ENCODE measurements at places on chromosomes 11 and 22.

GRCh38 chr22:18091916-18092526 lies 14.2 kb downstream of the PEX26 start:
- DNase-seq = no peak

DNA sequence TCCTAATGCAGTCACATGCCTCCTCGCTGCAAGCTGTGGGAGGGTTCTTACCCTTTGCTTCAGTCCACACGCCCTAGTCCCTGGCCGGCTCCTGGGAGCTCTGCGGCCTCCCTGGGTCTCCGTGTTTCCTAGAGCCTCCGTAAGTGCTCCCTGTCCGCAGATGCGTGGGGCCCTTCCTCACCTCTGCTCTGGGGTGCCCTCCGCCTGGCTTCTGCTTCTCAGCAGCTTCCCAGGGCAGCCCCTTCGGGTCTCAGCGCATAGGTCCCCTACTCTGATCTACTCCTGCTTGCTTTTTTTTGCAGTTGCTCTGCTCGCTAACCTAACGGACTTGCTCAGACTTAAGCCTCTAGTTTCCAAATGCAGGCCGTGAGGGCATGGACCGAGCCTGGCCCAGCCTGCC lies 22.4 kb downstream of the CAPN1 start:
- no peak for DNase-seq

- DNase-seq = no peak
These were observed 18.4 kb upstream of the TLCD5 start for GRCh38 chr11:120306519-120307242.

DNA sequence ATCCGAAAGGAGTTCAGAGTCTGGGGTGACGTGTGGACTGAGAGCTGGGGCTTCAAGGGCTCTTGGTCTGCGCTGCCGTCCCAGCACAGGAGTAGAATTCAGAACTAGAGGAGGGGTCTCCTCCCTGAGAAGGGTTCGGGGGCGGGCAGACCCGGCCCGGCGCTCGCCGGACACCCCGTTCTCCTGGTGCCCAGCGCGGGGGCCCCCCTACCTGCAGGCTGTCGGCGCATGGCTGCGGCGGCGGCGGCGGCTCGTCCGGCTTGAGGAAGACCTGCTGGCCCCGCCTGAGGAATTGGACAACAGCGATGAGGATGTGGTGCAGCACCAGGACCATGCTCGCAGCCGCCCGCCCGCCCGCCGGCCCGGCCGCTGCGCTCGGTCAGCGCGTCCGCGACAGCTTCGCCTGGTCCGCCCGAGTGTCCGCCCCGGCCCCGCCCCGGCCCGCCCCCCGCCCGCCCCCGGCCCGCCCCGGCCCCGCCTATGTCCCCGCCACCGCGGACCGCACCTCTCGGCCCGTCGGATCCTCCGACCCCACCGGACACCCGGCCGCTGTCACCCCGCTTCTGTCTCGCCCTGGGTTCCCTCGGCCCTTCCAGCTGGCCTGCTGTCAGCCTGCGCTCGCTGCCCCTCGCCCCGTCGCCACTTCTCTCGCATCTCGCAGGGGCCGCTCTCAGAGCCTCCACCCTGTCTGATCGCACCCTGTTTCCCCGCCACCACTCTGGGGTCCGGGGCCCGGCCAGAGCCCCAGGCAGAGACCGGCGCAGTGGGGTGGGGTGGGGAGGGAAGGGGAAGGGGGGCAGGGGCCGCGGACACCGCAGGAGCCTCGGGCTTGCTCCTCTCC lies 32.0 kb downstream of the PDE2A start:
- no peak for DNase-seq

DNA sequence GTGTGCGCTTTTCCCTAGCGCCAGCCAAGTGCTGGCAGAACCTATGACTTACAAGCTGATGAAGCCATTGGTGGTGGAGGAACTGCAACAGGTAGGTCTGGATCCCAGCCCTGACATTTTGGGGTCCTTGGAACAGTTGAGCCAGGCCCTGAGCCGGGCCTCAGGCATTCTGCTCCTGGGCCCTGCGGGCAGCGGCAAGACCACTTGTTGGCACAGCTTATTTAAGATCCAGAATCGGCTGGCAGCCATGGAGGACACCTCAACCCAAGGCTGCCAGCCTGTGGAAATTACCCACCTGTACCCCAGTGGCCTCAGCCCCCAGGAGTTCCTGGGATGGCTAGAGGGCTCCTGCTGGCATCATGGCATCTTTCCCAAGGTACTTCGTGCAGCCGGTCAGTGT lies 49.7 kb downstream of the DNHD1 start:
- DNase-seq = no peak

- DNase-seq = no peak
These were observed 740.5 kb upstream of the API5 start for GRCh38 chr11:42571131-42571877.

- DNase-seq = no peak
These were observed 24.2 kb upstream of the TREH start for GRCh38 chr11:118703563-118704106.

- DNase-seq = no peak
These were observed 196.2 kb downstream of the MYO18B start for GRCh38 chr22:25938151-25938550.

DNA sequence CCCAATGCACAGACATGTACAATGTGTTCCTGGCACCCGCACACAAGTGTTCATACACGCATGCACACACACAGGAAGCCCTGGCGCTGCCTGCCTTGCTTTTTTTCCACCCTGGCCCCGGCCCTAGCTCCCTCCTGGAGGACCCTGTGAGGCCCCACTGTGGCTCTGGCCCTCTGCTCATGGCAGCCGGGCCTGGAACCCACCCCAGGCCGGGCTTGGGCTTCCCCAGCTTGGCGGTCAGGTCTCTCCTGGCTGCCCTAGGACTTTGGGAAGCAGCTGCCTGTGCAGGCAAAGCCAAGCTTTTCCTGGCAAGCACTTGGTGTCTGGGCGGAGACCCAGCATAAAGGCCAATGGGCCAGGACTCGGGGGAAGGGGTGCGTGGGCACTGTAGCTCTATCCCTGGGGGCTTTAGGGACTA lies 30.5 kb downstream of the CD82 start:
- DNase-seq = no peak

GRCh38 chr11:61454520-61454919 lies 24.6 kb downstream of the SDHAF2 start:
- no peak for DNase-seq

GRCh38 chr22:23524226-23524625 lies 55.9 kb downstream of the IGLL1 start:
- no peak for DNase-seq

- DNase-seq = no peak
These were observed 14.0 kb upstream of the GDPD5 start for GRCh38 chr11:75539459-75540334.

GRCh38 chr11:116432301-116432700 lies 340.5 kb downstream of the BUD13 start:
- no peak for DNase-seq

- DNase-seq = no peak
These were observed 187.5 kb downstream of the IGLL1 start for GRCh38 chr22:23392420-23393121.

DNA sequence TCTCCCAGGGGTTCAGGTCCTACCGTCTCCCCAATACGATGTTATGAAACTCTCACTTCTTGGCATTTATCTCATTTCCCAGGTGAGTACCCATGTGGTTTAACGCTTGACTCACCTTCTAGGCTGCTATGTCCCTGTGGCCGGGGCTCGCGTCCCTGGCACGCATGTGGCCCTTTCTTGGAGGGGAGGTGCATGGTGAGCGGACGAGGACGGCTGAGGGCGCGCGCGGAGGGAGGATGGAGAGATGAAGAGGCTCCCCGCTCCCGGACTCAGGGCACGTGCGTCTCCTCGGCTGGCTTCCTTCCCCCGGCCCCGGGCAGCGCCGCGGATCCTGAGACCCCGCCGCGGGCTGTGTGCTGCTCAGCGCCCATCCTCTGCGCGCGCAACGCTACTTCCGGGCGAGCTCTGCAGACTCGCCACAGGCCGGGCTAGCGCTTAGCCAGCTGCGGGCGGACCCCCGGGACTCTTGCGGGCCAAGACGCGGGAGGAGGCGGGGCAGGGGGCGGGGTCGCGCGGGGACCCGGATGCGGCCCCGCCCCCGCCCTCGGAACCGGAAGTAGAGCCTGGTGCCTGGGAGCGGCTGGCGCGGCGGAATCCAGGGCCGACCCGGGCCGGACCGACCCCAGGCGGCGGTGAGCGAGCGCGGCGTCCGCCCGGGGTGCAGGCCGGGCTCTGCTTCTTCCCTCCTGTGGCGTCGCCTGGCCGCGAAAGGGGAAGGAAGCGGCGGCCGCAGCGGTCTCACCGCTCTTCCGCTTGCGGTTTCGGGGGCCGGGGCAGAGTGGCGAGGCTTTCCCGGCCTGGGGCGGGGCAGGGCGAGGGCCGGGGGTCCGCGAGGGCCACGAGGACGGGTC lies at the start of gene CTTN:
Gene CTTN (plus strand): TSS at position 547 of the 851 bp plus-strand sequence. CDS start 8,769 bp downstream, outside the sequence.
- no peak for DNase-seq

- DNase-seq = no peak
These were observed 24.7 kb downstream of the PC start for GRCh38 chr11:66933531-66933930.

DNA sequence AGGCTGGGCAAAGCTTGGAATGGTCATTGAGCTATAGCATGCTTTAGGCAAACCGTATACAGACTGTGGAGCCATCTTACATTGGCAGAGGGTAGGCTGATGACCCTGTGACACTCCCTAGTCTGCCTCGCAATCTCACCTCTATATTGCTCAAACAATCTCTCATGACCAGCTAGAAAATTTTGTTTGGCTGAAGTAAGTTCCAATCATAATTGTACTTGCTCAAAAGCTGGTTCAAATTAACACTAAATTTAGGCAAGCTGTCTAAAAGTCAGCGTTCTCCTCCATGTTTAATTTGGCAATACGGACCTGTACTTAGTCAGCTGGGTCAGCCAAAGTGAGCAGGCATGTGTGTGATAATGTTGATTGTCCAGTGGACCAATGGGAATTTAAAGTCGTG lies 133.0 kb downstream of the SWAP70 start:
- no peak for DNase-seq

- no peak for DNase-seq
These were observed 23.7 kb downstream of the PDHX start for GRCh38 chr11:34940026-34940677.

- no peak for DNase-seq
These were observed 4.0 kb downstream of the PAX6 start for GRCh38 chr11:31806928-31807798.

DNA sequence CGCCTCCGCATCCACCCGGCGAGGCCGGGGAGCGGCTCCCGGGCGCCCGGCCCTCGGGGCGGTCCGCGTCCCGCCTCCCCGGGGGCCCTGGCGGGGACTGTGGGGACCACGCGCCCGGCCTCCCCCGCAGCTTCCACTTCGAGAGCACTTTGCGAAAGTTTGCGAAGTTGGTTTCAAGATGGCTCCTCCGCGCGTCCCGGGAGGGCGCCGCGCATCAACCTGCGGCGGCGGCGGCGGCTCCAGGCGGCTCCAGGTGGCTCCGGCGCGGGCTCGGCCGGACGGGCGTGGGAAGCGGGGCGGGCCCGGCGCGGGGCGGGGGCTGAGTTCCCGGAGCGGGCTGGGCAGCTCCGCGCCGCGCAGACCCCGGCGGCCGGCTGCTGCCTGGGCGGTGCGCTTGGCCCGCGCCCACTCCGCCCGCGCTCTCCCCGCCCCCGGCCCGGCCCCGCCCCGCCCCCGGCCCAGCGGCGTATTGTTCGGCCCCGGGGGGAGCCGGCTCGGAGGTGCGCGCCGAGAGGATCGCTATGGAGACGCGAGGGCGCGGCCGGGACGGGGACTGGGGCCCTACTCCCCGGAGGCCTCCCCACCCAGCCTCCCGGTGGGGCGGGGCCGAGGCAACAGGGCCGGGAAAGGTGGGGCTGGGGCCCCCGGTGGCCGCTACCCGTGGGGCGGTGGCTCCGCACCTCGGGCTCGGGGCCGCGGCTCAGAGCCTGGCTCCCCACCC lies at the start of gene CELSR1:
Gene CELSR1 (minus strand): TSS at position 396 of the 721 bp plus-strand sequence. CDS start 450 bp downstream, outside the sequence.
- DNase-seq = no peak

- DNase-seq = no peak
These were observed 27.1 kb downstream of the CWF19L2 start for GRCh38 chr11:107430525-107430924.

- no peak for DNase-seq
These were observed 5.5 kb downstream of the FAM111B start for GRCh38 chr11:59112494-59112893.

GRCh38 chr22:25013607-25014006 lies 61.1 kb downstream of the KIAA1671 start:
- no peak for DNase-seq

GRCh38 chr11:29093416-29094120 lies 923.3 kb downstream of the KCNA4 start:
- DNase-seq = no peak

DNA sequence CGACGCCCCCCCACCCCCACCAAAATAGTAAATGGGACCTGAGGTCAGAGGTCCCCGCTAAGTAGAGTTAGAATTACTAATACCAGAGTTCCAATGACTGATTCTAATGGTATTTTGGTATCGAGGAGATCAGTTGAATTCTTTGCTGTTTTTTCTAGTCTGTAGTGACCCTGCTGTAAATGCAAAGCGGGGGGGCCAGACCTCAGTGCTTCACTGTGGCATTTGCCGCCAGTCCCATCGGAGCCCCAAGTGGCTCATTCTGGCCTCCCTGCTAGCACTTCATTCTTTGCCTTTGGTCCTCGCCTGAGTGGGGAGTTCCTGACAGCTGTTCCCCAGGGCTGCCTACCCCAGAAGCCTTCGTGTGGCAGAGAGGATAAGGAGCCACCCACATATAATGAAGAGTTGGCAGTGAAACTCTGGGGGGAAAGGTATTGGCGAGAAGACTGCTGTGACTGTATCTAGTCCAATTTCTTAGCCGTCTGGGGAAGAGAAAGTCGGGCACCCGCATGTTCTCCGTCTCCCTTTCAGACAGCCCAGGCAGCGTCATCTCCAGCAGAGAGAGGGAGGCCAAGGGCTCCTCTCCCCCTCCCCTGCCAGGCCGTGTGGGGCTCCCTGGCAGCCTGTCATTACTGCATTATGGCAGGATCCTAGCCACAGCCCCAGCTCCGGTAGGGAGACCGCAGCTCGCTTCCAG lies 19.4 kb upstream of the CABP7 start:
- no peak for DNase-seq

DNA sequence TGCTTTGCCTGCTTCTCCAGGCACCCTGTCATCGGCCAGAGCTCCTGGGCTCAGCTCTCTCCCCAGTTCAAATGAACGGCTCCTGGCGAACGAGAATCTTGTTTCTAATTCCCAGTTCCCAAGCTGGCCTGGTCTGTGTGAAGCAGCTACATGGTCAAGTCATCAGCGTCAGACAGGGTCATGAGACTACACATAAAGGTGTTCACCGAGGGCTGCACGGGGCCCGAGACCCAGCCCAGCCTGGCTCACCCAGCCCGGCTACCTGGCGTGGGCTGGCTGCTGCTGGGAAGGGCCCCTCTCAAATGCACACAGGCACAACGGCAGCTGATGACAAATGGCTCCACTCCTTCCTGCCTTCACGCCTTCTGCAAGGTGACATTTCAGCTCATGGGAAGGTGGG lies 14.6 kb upstream of the CELSR1 start:
- no peak for DNase-seq

DNA sequence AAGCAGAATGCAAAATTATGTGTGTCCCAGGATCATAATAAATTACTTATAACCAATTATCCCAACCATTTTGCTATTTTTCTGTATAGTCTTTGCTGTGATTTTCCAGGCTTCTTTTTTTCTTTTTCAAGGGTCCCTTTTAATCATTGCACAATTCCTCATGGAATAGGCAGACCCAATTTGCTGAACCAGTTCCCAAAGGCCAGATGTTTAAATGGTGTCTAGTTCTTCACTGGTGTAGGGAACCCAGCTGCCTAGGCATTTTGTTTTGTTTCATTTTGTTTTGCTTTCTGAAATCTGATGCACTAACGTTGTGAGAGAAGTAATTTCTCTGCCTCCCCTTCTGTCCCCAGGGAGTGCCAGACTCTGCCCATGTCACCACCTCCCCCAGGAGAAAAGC lies 60.4 kb downstream of the CHST1 start:
- no peak for DNase-seq

Measured in glomerular endothelial cell (primary cell).